ENCODE measurements at places on chromosomes 4 and X.

DNA sequence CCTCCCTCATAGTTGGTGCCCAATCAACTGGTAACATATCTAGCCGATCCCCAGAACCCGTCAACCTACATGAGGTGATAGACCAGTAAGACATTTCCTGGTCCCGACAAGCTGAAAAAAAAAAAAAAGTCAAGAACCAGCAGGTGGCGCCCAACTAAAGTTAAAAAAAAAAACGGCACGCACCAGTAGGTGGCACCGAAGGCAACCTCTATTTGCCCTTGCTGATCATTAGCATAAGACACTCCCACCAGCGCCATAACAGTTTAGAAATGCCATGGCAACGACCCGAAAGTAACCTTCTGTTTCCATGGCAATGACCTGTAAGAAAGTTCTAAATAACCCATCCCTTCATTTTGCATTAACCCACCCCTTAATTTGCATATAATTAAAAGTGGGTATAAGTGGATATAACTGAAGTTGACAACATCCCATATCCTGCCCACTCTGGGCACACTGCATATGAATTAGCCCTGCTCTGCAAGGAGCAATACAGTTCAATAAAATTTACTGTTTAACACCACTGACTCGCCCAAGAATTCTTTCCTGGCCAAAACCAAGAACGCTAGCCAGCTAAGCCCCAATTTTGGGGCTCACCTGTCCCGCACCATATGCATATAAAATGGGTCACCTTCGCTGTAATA is 83.9 kb upstream of the SPANXB1 start:
- DNase-seq, result no peak

- no peak for DNase-seq
Measured at GRCh38 chrX:107626481-107626880, 1.8 kb upstream of the PRPS1 start.

DNA sequence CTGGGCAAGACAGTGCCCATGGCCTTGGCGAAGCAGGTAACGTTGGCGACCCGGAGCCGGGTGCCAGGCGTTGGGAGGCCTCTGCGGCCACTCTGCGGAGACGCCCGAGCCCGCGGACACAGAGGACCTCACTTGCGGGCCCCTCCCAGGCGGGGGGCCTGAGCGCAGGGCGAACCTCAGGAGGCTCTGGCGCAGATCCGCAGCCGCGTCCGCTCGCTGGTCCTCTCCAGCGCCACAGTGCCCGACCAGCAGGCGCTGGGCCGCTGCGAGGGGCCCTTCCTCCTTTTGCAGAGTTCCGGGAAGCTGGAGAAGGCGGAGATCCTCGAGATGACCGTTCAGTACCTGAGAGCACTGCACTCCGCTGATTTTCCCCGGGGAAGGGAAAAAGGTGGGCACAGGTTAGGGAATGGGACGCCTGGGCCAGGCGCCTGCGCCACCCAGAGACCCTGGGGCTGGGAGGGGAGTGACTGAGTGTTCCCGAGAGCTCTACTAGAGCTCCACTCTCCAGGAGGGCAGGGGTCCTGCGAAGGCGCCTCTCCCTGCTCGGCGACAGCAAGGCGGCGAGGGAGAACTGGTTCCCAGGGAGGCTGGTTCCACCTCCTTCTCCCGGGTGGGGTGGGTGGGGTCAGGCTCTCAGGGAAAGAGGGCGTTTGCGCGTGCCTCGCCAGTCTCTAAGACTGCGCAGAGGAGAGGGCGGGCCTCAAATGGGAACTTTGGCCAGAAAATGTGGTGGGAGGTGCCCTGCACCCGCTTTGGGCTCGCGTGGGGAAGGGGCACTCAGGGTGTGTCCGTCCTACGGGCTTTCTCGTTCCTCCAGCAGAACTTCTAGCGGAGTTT is 1.4 kb downstream of the HELT start:
- DNase-seq, result no peak

- no peak for DNase-seq
Measured at GRCh38 chrX:98294310-98294709, 1410.6 kb downstream of the RPA4 start.

DNA sequence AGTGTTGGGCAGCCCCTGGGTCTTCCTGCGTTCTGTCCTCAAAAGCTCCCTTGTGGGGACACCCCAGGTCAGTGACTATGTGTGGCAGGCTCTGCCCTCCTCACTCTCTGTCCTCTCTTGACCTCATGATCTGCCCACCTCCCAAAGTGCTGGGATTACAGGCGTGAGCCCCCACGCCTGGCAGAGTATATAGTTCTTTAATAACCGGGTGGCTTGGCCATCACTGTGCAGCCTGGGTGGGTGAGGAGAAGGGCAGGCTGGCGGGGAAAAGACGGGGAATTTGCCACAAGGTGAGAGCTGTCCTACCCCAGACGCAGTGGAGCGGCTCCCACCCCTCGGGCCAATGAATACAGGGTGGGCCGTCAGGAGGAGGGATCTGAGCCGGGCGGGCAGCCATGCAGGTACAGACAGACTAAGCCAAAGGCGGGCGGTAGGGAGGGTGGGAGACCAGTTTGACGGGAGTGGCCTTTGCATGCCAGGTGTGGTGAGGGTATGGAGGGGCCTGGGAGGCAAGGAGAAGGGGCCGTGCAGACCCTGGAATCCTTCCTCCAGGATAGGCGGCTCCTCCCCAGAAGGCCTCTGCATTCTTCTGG is 2.5 kb downstream of the SH3BP2 start:
- no peak for DNase-seq

GRCh38 chr4:119053245-119053644 is 82.4 kb upstream of the MYOZ2 start:
- DNase-seq, result no peak

DNA sequence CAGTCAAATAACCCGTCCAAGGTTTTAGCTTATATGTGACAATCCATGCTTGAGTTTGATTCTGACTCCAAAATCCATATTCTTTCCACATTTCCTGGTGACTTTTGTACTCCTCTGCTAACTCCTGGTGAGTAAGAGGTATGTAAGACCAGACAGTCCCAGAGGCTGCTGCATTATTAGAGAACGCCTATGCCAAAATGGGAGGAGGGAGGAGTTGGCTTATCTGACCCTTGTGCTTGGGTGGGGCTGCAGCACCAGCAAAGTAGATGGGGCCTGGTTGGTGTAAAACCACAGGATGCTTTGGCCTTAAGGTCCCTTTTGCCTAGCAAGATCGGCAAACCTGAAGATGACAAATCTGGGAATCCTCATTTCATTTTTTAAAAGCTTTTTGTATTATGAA is 9.1 kb upstream of the RNF212 start:
- DNase-seq, result no peak

DNA sequence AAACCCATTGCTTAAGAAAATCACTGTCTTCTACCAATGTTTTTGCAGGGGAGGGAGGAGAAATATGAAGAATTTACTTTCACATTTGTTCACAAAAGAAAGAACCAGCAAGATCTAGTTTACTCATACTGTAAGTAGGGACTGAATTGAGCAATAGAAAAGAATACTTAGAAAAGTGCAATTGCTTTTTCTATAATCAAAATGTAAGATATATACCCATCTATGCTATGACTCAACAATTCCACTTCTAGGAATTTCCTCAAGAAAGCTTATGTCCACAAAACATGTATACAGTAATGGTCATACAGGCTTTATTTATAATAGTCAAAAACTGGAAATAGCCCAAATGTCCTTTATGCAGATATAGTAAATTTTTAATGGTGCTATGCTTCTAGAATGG is 196.4 kb downstream of the LRBA start:
- no peak for DNase-seq

GRCh38 chrX:2654436-2655340 is 36.4 kb upstream of the CD99 start:
- no peak for DNase-seq

- no peak for DNase-seq
Measured at GRCh38 chr4:174349156-174349555, 65.4 kb downstream of the CEP44 start.
